ENCODE measurements at places on chromosomes 12 and 14.

DNA sequence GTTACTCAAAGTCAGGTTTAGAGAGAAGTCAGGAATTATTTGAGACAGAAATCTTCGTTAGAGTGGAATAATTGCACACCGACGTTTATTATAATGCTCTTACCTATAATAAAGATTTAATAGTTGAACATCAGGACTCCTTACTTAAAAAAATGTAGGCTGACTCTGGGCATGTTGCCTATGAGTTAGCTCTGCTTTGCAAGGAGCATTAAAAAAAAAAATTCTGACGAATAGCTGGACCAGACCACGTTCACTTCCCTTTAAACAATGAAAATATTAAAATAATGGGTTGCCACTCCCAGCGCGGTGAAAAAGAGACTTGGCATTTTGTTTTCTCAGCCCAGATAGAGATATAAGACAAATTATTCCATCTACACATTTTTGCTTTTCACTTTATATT, 574 bp upstream of the FANCM start:
- DNase-seq: no peak

- no peak for DNase-seq
Observed at GRCh38 chr14:54882521-54882920, 20.1 kb downstream of the GCH1 start.

DNA sequence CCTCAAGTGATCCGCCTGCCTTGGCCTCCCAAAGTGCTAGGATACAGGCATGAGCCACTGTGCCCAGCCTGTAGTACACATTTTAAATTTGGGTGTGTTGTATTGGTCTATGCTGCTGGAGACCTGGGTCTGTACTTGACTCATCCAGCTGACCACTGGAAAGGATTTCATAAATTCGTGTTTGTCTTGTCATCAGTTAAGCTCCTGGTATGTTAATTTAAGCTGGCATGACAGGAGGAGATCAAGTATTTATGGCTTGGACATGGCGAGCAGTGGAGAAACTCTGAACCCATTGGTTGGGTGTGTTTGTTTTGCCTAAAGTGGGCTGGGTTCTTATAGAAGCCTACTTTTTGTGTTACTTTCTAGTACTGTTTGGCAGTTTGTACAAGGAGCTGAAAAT, 24.2 kb downstream of the YY1 start:
- DNase-seq: no peak

- no peak for DNase-seq
Observed at GRCh38 chr14:76918256-76918781, 92.1 kb downstream of the LRRC74A start.

- DNase-seq: no peak
Observed at GRCh38 chr12:104846056-104846767, 111.9 kb downstream of the SLC41A2 start.

DNA sequence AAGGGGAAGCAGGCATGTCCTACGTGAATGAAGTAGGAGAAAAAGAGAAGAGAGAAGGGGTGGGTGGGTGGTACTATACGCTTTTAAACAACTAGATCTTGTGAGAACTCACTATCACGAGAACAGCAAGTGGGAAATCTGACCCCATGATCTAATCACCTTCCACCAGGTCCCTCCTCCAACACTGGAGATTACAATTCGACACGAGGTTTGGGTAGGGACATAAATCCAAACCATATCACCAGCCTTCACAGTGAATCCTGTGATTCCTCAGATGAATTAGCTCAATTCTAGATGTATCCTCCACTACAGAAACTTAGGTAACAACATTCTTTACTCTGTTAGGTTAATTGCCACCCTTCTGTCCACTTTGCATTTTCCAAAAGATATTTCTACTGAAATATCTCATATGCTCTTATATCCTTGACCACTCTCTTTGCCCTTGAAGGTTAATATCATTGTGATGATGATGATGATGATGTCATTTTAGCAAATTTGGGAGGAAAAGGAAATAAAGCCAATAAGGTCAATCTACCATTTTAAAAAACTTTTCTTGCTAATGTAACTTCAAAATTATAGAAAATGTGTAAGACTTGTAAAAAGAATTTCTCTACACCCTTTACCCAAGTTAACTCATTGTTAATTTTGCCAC, 23.2 kb upstream of the CCNT1 start:
- no peak for DNase-seq

GRCh38 chr14:72142328-72142727, 210.1 kb downstream of the RGS6 start:
- DNase-seq: no peak

DNA sequence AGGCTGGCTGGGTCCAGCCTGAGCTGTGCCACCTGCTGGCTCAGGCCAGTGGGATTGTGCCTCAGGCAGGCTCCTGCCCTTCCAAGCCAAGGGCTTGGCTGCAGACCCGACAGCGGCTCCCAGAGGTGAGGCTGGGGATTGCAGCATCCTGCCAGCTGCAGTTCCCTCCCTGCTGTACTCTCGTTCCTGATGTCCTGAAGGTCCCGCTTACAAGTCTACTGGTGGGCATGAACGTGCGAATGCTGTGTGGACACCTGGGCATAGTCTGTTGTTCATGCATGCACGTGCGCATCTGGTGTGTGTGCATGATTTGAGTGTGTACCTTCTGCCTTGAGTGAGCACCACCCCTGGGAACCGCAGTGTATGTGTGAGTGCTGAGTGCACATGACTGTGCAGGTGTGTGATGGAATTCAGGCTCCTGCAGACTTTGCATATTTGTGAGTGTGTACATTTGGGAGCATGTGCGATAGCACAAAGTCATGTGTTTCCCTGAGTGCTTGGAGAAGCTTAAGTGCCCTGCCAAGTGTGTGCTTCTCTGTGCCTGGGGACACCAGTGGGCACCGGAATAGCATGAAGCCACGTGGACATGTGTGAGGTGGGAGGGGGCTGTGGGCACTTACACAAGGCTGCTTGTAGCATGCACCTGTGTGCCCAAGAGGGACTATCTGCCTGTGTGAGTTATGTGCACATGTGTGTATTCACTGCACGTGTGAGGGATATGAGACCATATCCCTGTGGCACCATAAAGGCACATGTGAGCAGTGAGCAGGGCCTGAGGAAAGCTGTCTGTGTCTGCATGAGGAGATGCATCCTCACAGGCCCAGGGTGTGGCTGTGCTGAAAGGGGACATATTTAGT, 19.3 kb upstream of the KRT7 start:
- DNase-seq: peak; percentile 7

GRCh38 chr12:125355614-125356013, 290.4 kb downstream of the AACS start:
- DNase-seq: no peak
